Osteocyte (in vitro differentiated cells): ENCODE measurements at places on chromosomes 1 and 21. TPM values are rescaled to one million over a fixed set of nuclear protein-coding genes. Genes with fewer than 3 reads are reported as not detected.
A peak's percentile ranks its signal among the peaks of the same experiment; 100 is the strongest.

NHLH1 gene
- total RNA-seq, result 0.16 and 0.31 TPM in 2 replicates

TP53BP2 gene
- total RNA-seq, result 58.7 and 63.6 TPM in 2 replicates

RGS13 gene
- total RNA-seq, result not detected in 2 replicates

KRTAP7-1 gene
- total RNA-seq, result not detected in 2 replicates

LCE3D gene
- total RNA-seq, result not detected in 2 replicates

GPR89B gene
- total RNA-seq, result 12.6 and 14.4 TPM in 2 replicates

CFAP298 gene
- total RNA-seq, result 31.9 and 35.6 TPM in 2 replicates

NR5A2 gene
- total RNA-seq, result not detected in 2 replicates

DNA sequence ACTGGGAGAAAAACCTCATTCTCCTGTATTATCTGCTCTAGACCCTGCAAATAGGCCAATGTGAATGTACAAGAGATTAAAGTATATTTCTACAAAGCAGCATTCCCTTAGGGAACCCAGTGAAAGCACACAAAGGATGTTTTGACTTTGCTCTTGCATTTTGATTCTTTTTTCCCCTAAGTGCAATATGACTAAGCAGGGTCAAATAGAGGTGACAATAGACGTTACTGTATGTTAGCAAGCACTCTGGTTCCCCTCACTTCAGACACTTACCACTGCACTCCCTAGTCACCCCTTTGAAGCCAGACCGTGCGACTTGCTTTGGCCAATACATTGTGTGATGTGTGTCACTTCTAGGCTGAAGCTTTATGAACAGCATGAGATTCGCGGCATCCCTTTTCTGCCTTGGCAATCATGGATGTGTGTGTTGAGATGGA, 209.7 kb downstream of the RHOU start:
- no peak overlapping the region for H3K27ac ChIP-seq
- H3K27me3 ChIP-seq, result peaks cover 7% of the 10 kb centered on the region
- peaks cover 3% of the 10 kb centered on the region for H3K4me1 ChIP-seq
- H3K4me3 ChIP-seq, result no peak overlapping the region
- DNase-seq, result no peak

GRCh38 chr1:11245904-11246719, 16.2 kb downstream of the MTOR start:
- H3K27me3 ChIP-seq, result no peaks in the 10 kb centered on the region
- H3K27ac ChIP-seq, result no peak overlapping the region
- no peak for DNase-seq
- H3K4me3 ChIP-seq, result no peak overlapping the region
- H3K4me1 ChIP-seq, result no peaks in the 10 kb centered on the region

- no peak for DNase-seq
- H3K4me3 ChIP-seq, result no peak overlapping the region
- no peak overlapping the region for H3K27ac ChIP-seq
- H3K4me1 ChIP-seq, result no peaks in the 10 kb centered on the region
- H3K36me3 ChIP-seq, result no peaks in the 10 kb centered on the region
- no peaks in the 10 kb centered on the region for H3K27me3 ChIP-seq
Measured at GRCh38 chr1:107184888-107185287, 44.0 kb downstream of the NTNG1 start.

DNA sequence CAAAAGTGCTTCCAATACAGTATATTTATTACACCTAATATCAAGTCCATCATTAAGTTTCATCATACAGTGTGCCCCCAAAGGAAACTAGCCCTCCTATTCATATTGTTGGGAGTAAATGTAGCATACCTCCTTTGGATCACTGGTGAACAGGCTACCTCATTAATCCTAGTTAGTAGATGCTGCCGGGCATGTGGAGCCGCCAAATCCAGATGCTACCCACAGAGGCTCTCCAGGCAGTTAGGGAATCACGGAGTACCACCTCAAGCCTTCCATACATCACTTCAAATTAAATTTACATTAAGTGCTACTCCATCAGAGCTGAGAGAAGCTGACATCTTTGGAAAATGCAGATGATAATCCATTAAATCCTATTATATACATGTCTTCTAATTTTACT, 121.7 kb upstream of the FOXD3 start:
- H3K4me3 ChIP-seq, result no peak overlapping the region
- no peaks in the 10 kb centered on the region for H3K36me3 ChIP-seq
- no peak for DNase-seq
- no peak overlapping the region for H3K27ac ChIP-seq
- H3K27me3 ChIP-seq, result peaks cover 55% of the 10 kb centered on the region
- H3K4me1 ChIP-seq, result no peaks in the 10 kb centered on the region

DNA sequence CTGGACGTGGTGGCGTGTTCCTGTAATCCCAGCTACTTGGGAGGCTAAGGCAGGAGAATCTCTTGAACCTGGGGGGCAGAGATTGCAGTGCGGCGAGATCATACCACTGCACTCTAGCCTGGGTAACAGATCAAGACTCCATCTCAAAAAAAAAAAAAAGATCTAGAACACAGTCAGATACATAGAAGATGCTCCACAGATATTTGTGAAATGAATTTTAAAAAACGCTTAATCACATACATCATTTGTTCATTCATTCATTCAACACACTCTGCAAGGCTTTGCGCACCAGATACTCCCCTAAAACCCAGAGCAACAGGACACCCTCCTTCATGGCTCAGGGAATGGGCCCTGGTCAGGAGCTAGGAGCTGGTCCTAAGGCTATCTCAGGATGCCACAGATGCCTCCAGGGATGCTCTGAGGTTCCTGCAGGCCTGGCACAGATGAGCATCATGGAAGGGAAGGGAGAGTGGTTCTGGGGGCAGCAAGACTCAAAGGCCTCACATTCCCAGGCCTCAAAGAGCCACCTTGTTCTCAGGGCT, 6.4 kb downstream of the HSPG2 start:
- peaks cover 84% of the 10 kb centered on the region for H3K4me1 ChIP-seq
- no peak overlapping the region for H3K4me3 ChIP-seq
- H3K27me3 ChIP-seq, result no peaks in the 10 kb centered on the region
- DNase-seq, result no peak
- peaks cover 4% of the 10 kb centered on the region for H3K36me3 ChIP-seq

GRCh38 chr1:8314346-8315280, 3.3 kb upstream of the SLC45A1 start:
- H3K4me1 ChIP-seq, result peaks cover 17% of the 10 kb centered on the region
- H3K36me3 ChIP-seq, result no peaks in the 10 kb centered on the region
- H3K27me3 ChIP-seq, result no peaks in the 10 kb centered on the region
- no peak overlapping the region for H3K27ac ChIP-seq

DNA sequence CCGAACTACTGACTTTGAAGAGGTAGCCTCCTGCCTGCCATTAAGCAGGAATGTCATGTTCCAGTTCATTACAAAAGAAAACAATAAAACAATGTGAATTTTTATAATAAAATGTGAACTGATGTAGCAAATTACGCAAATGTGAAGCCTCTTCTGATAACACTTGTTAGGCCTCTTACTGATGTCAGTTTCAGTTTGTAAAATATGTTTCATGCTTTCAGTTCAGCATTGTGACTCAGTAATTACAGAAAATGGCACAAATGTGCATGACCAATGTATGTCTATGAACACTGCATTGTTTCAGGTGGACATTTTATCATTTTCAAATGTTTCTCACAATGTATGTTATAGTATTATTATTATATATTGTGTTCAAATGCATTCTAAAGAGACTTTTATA, 159.8 kb upstream of the SGIP1 start:
- no peak for DNase-seq
- H3K27me3 ChIP-seq, result no peaks in the 10 kb centered on the region
- H3K4me3 ChIP-seq, result no peak overlapping the region
- peaks cover 44% of the 10 kb centered on the region for H3K36me3 ChIP-seq
- H3K4me1 ChIP-seq, result peaks cover 27% of the 10 kb centered on the region
- peak overlapping the region; percentile 1 for H3K27ac ChIP-seq

DNA sequence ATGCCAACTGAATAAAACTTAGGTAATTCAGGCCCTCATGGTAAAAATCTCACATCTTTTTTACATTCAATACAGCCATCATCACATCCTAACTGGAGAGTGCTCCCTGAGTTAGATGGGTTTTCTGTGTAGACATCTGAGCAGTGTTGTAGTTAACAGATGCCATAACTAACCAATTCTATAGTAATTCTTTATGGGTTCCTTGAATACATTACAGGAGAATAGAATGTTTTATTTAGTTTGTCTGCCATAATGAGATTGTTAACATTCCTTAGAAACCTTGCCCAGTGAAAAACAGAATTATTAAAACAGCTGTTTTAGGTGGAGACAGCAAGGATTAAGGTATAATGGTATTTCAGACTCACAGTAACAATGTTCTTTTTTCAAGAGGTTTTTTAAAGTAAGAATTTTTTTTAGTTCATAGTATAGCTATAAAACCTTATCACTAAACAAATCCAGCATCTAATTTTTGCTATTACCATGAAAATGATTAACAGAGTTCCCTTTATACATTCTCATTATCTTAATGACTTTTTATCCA, 95.3 kb downstream of the ATP5PO start:
- no peak overlapping the region for H3K4me3 ChIP-seq

- no peak overlapping the region for H3K4me3 ChIP-seq
- no peak for DNase-seq
- peaks cover 9% of the 10 kb centered on the region for H3K36me3 ChIP-seq
- H3K4me1 ChIP-seq, result peaks cover 21% of the 10 kb centered on the region
Measured at GRCh38 chr1:36093226-36093625, 4.5 kb downstream of the ADPRS start.

- peaks cover 40% of the 10 kb centered on the region for H3K4me1 ChIP-seq
- H3K4me3 ChIP-seq, result no peak overlapping the region
- no peaks in the 10 kb centered on the region for H3K36me3 ChIP-seq
Measured at GRCh38 chr1:66492424-66492823, 41.5 kb upstream of the SGIP1 start.

- no peak overlapping the region for H3K27ac ChIP-seq
- H3K4me1 ChIP-seq, result peaks cover 9% of the 10 kb centered on the region
- no peak overlapping the region for H3K4me3 ChIP-seq
- no peak for DNase-seq
- H3K27me3 ChIP-seq, result peaks cover 15% of the 10 kb centered on the region
Measured at GRCh38 chr1:21659924-21660326, 9.2 kb downstream of the RAP1GAP start.

GRCh38 chr1:172823534-172823933, 164.6 kb downstream of the FASLG start:
- DNase-seq, result no peak
- no peaks in the 10 kb centered on the region for H3K36me3 ChIP-seq
- no peak overlapping the region for H3K4me3 ChIP-seq
- H3K27me3 ChIP-seq, result no peaks in the 10 kb centered on the region
- H3K4me1 ChIP-seq, result peaks cover 12% of the 10 kb centered on the region

DNA sequence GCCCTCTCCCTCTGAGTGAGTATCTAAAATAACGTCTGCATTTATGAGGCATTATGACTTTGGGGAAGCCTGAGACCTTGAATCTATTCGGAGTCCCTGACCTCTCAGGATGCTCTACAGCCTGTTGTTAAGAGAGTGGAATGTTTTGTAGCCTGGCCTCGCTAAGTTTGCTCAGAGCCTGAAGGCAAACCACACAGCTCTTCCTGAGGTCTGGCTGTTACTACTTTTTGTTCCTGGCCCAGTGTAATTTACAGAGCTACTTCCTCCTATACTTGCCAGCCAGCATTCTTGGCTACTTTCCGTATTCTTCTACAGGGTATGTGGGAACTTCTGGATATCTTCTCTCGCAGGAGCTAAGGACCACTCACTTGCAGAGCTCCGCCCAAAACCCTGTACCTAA, 3.6 kb upstream of the ZMYM4 start:
- H3K36me3 ChIP-seq, result no peaks in the 10 kb centered on the region
- H3K4me1 ChIP-seq, result peaks cover 23% of the 10 kb centered on the region
- H3K27ac ChIP-seq, result peak overlapping the region; percentile 92
- DNase-seq, result no peak
- H3K4me3 ChIP-seq, result peak overlapping the region; percentile 43

DNA sequence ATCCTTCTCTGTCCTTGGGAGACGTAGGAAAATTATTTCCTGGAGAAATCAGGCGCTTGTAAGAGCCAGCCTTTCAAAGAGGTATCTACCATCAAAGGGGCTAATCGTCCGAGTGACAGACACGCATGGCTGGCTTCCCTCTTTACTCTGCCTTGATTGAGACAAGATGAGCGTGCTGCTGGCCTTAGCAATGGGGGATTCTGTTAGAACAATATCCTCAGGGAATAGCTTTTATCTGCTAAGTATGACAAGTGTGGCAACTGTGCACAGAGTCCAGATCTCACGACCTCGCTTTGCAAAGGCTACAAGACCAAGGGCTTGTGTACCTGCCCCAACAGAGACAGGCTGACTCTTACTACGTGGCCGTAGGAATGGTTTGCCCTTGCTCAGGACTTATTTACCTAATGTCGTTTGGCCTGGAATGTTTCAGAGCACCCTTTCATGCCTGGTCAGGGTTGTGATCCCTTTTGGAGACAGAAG, 417.1 kb downstream of the KIF26B start:
- H3K4me1 ChIP-seq, result peaks cover 8% of the 10 kb centered on the region
- peaks cover 20% of the 10 kb centered on the region for H3K27me3 ChIP-seq
- no peak for DNase-seq
- no peaks in the 10 kb centered on the region for H3K36me3 ChIP-seq

DNA sequence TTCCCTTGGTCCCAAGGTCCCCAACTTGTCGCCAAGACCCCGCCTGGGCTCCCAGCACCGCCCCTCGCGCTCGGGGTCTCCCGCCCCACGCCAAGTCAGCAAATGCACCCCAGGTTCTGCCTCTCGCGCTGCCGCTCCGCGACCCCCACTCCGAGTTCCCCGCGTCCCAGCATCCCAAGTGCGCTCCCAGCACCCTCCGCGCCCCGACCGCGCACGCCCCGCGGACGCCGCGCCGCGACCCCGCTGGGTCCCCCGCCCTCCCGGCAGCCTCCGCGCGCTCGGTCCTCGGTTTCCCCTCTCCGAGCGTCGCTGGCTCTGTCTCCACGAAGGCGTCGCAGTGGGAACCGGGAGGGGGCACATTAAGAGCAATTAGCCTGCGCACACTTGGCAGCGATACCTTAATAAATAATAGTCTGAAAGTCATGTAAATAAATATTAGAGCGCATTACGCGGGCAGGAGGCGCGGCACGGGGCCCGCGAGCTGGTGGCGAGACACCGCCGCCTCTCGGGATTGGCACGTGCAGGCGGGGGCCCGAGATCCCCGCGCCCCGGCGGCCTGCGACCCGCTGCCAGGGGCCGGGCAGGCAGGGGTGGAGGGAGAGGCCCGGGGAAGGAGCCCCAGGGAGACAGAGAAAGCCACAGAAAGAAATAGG, 75.9 kb downstream of the VWA5B1 start:
- no peaks in the 10 kb centered on the region for H3K36me3 ChIP-seq
- peaks cover 59% of the 10 kb centered on the region for H3K27me3 ChIP-seq
- peak overlapping the region; percentile 40 for H3K4me3 ChIP-seq
- no peak for DNase-seq

DNA sequence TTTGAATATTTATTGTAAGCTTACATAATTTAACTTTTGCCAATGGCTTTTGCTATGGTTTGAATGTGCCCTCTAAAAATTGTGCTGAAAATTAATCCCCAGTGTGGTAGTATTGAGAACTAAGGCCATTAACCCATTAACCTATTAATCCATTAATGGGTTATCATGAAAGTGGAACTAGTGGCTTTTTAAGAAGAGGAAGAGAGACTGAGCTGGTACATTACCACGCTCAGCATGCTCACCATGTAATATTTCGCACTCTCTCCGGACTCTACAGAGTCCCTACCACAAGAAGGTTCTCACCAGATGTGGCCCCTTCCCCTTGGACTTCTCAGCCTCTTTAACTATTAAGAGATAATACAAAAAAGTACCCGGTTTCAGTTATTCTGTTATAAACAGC, 164.4 kb upstream of the ZRANB2 start:
- no peaks in the 10 kb centered on the region for H3K36me3 ChIP-seq
- H3K27me3 ChIP-seq, result peaks cover 3% of the 10 kb centered on the region
- DNase-seq, result no peak
- no peak overlapping the region for H3K4me3 ChIP-seq
- no peak overlapping the region for H3K27ac ChIP-seq

- H3K27ac ChIP-seq, result no peak overlapping the region
- H3K27me3 ChIP-seq, result no peaks in the 10 kb centered on the region
- DNase-seq, result no peak
- no peaks in the 10 kb centered on the region for H3K4me1 ChIP-seq
- no peak overlapping the region for H3K4me3 ChIP-seq
Measured at GRCh38 chr1:78996791-78997190, 9.7 kb downstream of the ADGRL4 start.
